ENCODE measurements at places on chromosomes 4 and X.

- no peak for DNase-seq
These were observed 805.9 kb upstream of the GRID2 start for GRCh38 chr4:91497892-91498291.

DNA sequence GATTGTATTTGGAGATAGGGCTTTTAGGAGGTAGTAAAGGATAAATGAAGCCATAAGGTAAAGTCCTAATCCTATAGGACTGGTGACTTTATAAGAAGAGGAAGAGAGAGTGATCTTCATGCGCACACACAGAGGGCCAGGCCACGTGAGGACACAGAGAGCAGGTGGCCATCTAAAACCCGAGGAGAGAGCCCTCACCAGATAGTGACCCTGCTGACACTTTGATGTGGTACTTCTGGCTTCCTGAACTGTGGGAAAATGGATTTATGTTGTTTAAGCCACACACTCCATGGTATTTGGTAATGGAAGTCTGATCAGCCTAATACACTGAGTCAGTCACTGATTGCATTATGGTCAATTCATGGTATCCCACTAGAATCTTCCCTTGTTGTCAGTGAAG lies 164.9 kb upstream of the TAPT1 start:
- DNase-seq: no peak

GRCh38 chr4:10003666-10004065 lies 17.6 kb downstream of the SLC2A9 start:
- no peak for DNase-seq

DNA sequence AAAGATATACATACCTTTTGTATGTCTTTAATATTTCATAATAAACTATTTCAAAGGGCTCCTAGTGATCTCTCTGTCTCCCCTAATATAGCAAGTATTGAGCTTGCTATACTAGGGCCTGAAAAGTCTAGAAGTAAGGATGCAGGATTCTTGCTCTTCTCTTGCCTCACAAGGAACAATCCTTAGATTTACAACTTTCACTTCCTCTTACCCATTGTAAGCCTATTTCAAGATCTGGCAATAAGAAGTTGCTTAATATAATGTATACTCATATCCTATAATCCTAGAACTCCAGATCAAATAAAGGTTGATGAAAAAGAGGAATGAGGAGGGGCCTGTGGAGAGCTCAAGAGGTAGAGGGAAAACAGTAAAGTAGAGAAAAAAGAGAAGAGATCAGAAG lies 40.8 kb upstream of the CHRDL1 start:
- DNase-seq: no peak

- DNase-seq: no peak
These were observed 239.4 kb upstream of the CTSO start for GRCh38 chr4:156193106-156193505.

GRCh38 chrX:120562569-120562926 lies 1.8 kb upstream of the CUL4B start:
- DNase-seq: no peak

GRCh38 chr4:84937381-84937977 lies 29.0 kb downstream of the WDFY3 start:
- DNase-seq: no peak

- no peak for DNase-seq
These were observed 909 bp upstream of the SLAIN2 start for GRCh38 chr4:48340276-48340964.

GRCh38 chrX:100447655-100448397 lies 37.8 kb upstream of the PCDH19 start:
- DNase-seq: no peak

DNA sequence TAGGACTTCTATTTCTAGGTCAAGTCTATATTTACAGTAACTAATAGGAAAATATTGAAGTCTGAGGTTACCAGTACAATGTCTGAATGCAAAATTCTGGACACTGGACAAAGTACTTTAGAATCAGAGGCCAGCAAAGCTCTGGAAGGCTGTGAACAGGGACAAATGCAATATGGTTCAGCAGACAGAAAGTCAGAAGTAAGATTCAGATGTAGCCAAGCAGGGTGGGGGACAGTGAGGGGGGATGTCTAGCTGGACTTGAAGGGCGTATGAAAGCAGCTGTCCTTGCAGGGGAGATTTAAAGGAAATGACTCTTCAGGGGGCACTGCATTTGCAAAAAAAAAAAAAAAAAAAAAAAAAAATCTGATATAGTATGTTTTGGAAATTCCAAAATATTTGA lies 2.9 kb downstream of the SORBS2 start:
- DNase-seq: no peak

- no peak for DNase-seq
These were observed 208.8 kb downstream of the TMA16 start for GRCh38 chr4:163703251-163703650.

GRCh38 chr4:181757910-181758660 lies 485.1 kb upstream of the TENM3 start:
- DNase-seq: no peak
